ENCODE measurements at places on chromosomes 3 and 15. TPM values are rescaled to one million over a fixed set of nuclear protein-coding genes. Genes with fewer than 3 reads are reported as not detected.
A peak's percentile ranks its signal among the peaks of the same experiment; 100 is the strongest.

GRCh38 chr15:65326117-65326526, 21.6 kb downstream of the RNU5B-1 start:
- no peak overlapping the region for H3K27ac ChIP-seq
- peak; percentile 6 for DNase-seq
- H3K4me1 ChIP-seq, result peaks cover 4% of the 10 kb centered on the region

Gene NR2E3
- total RNA-seq, result not detected

- peaks cover 29% of the 10 kb centered on the region for H3K4me1 ChIP-seq
- peak overlapping the region; percentile 27 for H3K4me3 ChIP-seq
- no peak overlapping the region for H3K27ac ChIP-seq
These were observed 3.6 kb downstream of the POLG start for GRCh38 chr15:89330881-89331595.

GRCh38 chr15:49731187-49732099, 110.6 kb downstream of the DTWD1 start:
- no peak overlapping the region for H3K4me3 ChIP-seq
- H3K4me1 ChIP-seq, result no peaks in the 10 kb centered on the region
- H3K36me3 ChIP-seq, result no peaks in the 10 kb centered on the region
- H3K27ac ChIP-seq, result no peak overlapping the region
- no peak for DNase-seq

Gene GRK7
- not detected for total RNA-seq
